ENCODE measurements at places on chromosomes 11 and 22. TPM values are rescaled to one million over a fixed set of nuclear protein-coding genes. Genes with fewer than 3 reads are reported as not detected.

DNA sequence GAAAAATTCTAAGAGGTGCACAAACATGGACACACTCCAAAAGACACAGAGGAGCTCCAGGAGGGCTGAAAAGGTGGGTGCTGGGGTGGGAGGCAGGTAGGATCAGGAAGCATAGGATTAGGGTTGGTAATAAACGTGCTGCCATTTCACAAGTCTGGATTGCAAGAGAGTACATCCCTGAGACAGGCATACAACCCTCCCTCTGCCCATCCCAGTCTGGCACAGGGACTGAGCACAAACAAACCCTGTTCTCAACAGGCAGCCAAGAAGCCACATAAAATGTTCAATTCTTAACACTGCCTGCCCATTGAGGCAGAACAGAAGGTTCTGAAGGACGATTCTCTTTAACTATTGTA, 18.5 kb downstream of the SLC35F2 start:
- no peak for DNase-seq

DNA sequence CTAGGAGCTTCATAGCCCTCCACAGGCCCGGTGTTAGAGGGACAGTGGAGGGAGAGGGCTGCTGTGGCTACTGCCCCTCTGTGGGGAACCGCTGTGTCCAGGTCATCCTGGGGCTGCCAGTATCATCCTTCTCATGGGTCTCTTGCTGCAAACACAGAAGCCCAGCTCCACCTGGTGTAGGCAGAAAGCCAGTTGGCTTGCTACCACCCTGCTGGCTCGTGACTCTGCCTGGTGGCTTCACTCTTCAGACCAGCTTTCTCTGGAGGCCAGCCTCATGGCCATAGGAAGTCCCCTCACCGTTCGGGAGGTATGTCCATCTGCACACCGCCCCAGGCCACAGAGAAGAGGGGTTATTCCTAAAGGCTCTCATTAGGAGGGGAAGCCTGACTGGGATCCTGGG, 19.4 kb upstream of the SUSD2 start:
- peak; percentile 36 for DNase-seq

GRCh38 chr11:45260071-45260470, 26.1 kb downstream of the SYT13 start:
- DNase-seq, result no peak

- DNase-seq, result no peak
These were observed 54.7 kb upstream of the NECTIN1 start for GRCh38 chr11:119783466-119784400.

DNA sequence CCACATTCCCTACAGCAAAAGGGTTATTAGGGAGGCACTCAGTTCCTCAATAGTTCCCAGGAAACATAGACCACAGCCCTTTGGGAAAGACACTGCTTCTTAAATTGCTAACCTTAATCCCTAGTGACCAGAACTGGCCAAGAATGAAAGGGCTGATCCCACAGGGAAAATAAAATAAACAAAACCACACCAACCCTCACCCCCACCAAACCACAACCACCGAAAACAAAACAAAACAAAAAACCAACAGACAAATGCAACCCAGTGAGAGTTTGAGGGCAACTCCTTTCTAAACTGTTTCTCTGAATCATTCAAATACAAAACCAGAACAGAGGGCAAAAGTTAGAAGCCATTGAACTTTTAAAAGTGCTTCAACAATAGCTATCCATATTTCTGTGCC, 57.2 kb downstream of the NAV2 start:
- DNase-seq, result no peak

DNA sequence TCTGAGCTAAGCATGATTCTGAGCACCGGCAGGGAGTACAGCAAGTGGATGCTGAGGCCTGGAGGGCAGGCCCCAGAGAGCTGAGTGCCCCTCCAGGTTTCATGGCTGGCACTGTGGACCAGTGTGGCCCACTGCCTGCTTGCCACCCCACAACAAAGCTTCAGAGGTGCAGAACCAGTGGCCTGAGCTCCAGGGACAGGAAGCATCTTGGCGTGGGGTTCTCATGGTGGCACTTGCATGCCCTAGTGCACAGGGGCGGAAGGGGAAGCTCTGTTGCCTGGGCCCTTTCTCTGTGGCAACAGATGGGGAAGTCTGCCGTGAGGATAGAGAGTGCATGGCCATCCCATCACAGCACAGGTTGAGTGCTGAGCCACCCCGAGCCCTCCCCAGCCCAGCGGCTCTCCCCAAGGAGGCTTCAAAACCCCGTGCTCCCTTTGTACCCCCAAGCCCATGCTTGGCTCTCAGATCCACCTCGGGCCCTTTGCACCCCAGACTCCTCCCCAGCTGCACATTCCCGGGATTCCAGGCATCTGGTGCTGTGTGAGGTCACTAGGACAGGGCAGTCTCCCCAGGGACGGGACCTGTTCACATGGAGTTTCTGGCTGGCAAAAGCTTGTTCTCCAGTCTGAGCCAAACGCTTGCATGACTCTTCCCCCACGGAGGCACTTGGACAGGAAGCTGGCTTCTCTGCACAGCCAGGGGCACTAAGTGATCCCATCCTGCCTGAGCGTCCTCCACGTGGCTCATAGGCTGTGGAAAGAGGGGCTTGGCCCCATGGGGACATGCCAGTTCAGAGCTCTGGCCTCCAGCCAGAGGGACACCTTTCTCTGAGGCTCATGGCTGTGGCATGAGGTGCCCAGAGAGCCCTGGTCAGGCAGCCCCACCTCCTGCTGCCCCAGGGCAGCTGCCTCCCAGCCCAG, 4.2 kb downstream of the SLC25A1 start:
- DNase-seq, result no peak

DNA sequence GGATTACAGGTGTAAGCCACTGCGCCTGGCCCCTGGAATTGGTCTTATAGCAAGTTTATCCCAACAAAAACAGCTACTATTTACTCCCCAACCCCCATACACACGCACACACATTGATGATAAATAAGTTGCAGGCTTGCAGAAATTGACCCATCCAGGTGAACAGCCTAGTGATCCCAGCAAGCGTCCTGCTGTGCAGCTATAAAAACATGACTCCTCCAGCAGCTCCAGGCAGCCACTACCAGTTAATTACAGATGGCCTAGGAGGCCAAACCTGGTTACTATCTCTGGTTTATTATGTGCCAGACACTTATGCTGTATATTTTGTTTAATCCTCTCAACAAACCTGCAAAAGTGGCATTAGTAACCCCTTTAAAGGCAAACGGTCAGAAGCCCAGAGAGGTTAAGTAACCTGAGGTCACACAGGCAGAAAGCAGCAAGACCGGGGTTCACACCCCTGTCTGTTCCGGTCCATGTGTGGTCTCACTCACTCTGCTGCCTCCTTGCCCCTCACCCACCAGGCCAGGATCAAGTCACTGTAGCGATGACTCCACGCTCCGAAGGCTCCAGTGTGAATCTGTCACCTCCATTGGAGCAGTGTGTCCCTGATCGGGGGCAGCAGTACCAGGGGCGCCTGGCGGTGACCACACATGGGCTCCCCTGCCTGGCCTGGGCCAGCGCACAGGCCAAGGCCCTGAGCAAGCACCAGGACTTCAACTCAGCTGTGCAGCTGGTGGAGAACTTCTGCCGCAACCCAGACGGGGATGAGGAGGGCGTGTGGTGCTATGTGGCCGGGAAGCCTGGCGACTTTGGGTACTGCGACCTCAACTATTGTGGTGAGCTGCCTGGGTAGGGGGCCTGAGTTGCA, 6.6 kb downstream of the F2 start:
- DNase-seq, result no peak

DNA sequence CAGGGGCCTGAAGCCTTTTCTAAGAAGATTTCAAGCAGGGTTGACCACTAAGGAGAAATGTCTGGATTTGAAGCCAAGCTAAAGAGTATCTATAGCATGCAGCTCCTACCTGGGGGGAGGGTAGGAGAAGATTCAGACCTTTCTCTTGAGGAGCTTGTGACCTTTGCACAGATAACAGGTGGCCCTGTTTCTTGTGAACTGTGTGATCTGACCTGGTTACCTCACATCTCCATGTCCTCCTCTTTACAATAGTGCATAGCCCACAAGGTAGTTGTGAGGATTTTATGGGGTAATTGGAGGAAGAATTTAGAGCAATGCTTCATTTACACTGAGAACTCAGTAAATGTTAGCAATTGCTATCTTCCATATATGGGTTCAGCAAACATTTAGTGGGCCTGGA, 310.1 kb downstream of the TMEM135 start:
- no peak for DNase-seq

- no peak for DNase-seq
These were observed 86.9 kb upstream of the FAT3 start for GRCh38 chr11:92137747-92138146.

DNA sequence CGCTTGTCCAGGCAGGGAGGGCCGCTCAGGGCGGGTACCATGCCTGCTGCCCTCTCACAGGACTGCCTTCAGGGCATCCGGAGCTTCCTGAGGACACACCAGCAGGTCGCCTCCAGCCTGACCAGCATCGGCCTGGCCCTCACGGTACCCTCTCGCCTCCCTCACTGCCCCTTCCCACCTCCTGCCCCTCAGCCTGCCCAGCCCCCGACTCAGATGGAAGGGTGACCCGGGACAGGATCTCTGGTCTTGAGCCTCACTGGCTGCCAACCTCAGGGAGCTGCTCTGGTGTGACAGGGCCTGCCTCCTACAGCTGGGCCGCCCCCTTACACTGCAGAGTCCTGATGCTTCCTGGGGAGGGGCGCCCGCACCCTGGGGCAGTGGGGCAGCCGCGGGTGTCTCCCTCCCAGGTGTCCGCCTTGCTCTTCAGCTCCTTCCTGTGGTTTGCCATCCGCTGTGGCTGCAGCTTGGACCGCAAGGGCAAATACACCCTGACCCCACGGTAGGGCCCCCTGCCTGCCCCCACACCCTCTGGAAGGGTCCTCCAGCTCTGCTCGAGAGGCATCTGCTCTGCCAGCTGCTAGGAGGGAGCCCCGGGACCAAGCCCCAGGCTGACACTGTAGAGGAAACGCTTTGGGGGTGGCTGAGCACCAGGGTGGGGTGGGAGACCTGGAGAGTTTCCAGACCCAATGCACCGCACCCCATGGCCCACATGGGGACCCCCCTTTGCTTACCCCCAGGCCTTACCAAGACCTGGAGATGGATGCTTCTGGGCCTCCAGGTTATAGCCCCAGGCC, 14.6 kb downstream of the TSPAN32 start:
- DNase-seq, result no peak

DNA sequence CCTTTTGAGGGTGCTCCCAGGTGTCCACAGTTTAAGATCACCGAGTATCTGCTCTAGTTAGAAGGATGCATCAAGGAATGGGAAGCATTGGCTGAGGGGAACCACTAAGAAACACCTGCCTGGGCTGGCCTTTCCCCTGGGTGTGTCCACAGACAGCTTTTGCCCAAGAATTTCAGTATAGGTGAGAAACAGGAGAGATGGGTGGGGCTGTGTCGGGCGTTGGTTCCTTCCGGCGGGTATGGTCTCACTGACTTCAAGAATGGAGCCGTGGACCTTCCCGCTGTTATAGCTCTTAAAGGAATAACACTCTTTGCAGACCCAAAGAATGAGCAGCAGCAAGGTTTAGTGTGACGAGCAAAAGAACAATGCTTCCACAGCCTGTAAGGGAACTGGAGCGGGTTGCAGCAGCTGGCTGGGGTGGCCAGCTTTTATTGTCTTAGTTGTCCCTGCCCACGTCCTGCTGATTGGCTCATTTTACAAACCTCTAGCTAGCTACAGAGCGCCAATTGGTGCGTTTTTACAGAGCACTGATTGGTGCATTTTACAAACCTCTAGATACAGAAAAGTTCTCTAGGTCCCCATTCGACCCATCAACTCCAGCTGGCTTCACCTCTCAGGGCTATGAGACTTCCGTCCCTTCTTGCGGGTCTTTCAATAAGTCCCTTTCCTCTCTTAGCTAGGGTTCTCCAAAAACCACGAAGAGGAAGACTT, 2.4 kb downstream of the FADS1 start:
- DNase-seq, result no peak

GRCh38 chr22:34501366-34501965, 564.5 kb upstream of the ISX start:
- peak; percentile 50 for DNase-seq

DNA sequence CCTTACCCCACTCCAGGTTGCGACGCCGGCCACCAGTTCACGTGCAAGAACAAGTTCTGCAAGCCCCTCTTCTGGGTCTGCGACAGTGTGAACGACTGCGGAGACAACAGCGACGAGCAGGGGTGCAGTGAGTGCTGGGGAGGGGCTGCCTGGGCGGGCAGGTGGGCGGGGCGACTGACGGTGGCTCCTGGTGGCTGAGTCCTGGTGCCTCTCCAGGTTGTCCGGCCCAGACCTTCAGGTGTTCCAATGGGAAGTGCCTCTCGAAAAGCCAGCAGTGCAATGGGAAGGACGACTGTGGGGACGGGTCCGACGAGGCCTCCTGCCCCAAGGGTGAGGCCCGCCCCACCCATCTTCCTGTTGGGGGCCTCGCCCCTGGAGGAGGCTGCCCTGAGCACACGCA, 38.7 kb downstream of the ST14 start:
- DNase-seq, result no peak

GRCh38 chr11:24043842-24044241, 453.0 kb upstream of the LUZP2 start:
- DNase-seq, result no peak

DNA sequence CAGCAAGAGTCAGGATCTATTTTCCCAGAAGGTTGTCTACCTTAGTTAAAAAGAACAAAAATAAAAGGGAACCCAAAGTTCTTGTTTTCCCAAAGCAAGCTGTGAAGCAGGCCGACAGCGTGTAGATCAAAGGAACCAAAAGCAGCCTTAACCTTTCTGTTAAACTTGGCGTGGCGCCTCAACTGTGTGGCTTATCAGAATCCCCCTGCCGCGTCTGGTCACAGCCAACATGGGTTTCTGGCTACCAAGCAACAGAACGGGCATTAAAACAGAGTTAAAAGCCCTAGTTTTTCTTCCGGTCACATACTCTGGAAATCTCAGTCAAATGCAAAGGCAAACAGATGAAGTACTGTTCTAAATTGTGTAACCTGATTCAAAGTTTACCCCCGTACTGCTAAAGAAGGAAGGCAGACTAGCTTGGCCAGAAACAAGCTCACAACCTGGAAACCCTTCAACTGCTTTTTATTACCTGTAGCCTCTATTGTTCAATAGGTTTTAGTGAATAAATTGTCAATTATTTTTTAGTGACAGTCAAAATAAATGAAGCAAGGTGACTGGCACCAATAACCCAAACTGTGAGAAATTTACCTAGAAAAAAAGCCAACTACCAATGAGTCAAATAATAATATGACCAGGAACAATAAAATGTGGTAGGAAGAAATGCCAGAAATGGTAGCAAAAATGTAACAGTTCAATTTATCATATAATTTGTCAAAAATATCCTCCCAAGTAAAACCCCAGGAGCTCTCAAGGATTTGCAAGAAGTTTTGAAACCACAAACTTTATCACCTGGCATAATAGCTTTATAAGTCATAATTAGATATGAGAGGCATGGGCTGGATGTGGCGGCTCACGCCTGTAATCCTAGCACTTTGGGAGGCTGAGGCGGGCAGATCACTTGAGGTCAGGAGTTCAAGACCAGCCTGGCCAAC, 21.4 kb downstream of the CHKA start:
- DNase-seq, result no peak

OR51B5 gene
- polyA plus RNA-seq, result not detected

APOA5 gene
- not detected for polyA plus RNA-seq

EHF gene
- polyA plus RNA-seq, result 0.22 TPM

ACRV1 gene
- polyA plus RNA-seq, result 0.18 TPM

NPAS4 gene
- polyA plus RNA-seq, result 0.21 TPM

B4GALNT4 gene
- polyA plus RNA-seq, result 12.4 TPM

FGF4 gene
- polyA plus RNA-seq, result 8.1 TPM

HORMAD2 gene
- not detected for polyA plus RNA-seq

C22orf39 gene
- polyA plus RNA-seq, result 35.7 TPM

CD3D gene
- polyA plus RNA-seq, result not detected

Measured in hindlimb muscle (tissue), 1 donor.